ENCODE measurements at places on chromosomes 16 and 17.

- DNase-seq: no peak
Measured at GRCh38 chr17:34633351-34633750, 54.0 kb downstream of the TMEM132E start.

DNA sequence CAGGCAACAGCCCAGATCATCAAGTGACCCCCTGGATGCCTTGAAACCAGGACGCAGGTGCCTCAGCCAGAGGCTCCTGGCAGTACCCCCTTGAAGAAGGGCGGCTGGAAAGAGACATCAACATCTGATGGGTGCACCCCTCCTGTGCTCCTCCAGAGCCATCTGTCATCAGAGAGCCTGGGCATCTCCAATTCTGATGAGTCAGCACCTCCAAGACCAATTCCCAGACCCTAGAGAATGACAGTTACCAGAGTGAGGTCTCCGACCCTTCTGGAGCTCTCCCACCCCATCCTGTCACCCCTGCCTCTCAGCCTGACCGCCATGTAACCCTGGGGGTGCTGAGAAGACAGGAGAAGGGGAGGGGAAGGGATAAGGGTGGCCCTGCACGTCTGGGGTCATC, 433.7 kb downstream of the SOX9 start:
- DNase-seq: no peak

DNA sequence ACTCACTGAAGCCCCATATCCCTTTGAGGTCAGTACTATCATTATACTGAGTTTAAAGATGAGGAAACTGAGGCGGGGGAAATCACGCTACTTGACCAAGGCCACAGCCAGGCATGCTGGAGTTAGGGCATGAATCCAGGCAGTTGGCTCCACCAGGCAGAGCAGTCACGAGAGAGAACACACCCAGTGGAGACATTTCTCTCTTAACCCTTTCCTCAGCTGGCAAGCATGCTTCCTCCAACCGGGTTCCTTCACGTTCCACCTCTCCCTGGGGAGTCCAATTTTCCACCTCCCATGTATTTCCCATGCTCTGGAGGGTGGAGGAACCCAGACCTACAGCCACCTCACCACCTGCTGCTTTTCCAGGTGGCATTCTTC, 32.8 kb downstream of the VAC14 start:
- no peak for DNase-seq

DNA sequence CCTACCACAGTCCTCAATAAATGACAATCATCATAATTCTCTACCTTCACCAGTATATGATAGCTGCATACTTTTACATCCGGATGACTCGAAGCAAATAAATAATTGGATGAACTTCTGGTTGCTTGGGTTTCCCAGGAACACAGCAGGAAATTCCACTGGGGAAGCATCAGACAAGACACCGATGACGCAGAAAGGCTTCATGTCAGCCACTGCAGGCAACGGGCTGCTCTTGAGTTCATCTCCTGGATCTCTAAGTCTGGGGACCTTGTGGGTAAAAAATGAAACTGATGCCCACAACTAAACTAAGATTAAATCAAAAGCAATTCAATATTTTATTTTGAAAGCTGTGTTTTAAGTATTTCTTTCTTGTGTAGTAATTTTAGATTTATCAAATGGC, 472.1 kb upstream of the C16orf82 start:
- no peak for DNase-seq

GRCh38 chr17:71666047-71666446, 454.8 kb upstream of the SOX9 start:
- DNase-seq: no peak

- DNase-seq: no peak
Measured at GRCh38 chr17:62098623-62099231, 33.6 kb upstream of the MED13 start.

- no peak for DNase-seq
Measured at GRCh38 chr16:75254359-75254837, 3.0 kb upstream of the BCAR1 start.
